ENCODE measurements at places on chromosomes 5 and 9. TPM values are rescaled to one million over a fixed set of nuclear protein-coding genes. Genes with fewer than 3 reads are reported as not detected.

Gene ACOT12
- not detected for total RNA-seq

Gene ADAMTS13
- total RNA-seq = 1.0 TPM

Gene EHMT1
- total RNA-seq = 38.3 TPM

Gene PIP5KL1
- 1.0 TPM for total RNA-seq

Gene AGXT2
- total RNA-seq = not detected

Gene LCNL1
- total RNA-seq = not detected

Gene TMEM252
- not detected for total RNA-seq

Gene NR6A1
- 1.4 TPM for total RNA-seq

Gene STOM
- total RNA-seq = 225 TPM

Gene NANS
- 77.8 TPM for total RNA-seq

Gene BHMT
- total RNA-seq = not detected

Gene CEL
- total RNA-seq = 0.13 TPM

Gene CATSPER3
- total RNA-seq = 0.13 TPM

Gene PTPRD
- total RNA-seq = 1.8 TPM

Gene GRM6
- not detected for total RNA-seq

Gene CA9
- total RNA-seq = 0.13 TPM

Gene ADAMTS2
- total RNA-seq = 0.38 TPM

Gene PCDHGA5
- total RNA-seq = 0.63 TPM

Gene PCDHB14
- total RNA-seq = 0.51 TPM

Gene GCNT1
- total RNA-seq = 6.3 TPM

Gene RIMOC1
- 11.4 TPM for total RNA-seq

Gene FNIP1
- 33.4 TPM for total RNA-seq

Gene LRRC70
- 43.4 TPM for total RNA-seq

Gene MYO10
- total RNA-seq = 76.5 TPM

Gene CAPSL
- total RNA-seq = not detected

Gene MRNIP
- 4.2 TPM for total RNA-seq

Gene IL3
- not detected for total RNA-seq

Gene MCC
- total RNA-seq = 19.0 TPM

Gene SLC38A9
- total RNA-seq = 36.2 TPM

Gene NUTM2F
- total RNA-seq = not detected

Gene TMEM174
- total RNA-seq = not detected

Gene CSF2
- total RNA-seq = 0.13 TPM

Gene LCN15
- total RNA-seq = 0.13 TPM

Gene SLC6A18
- total RNA-seq = not detected

Gene CD180
- not detected for total RNA-seq

Gene WDR38
- not detected for total RNA-seq

Gene NCS1
- total RNA-seq = 12.2 TPM

Gene FOXB2
- total RNA-seq = not detected

Gene INSL4
- not detected for total RNA-seq
